Neural progenitor cell (in vitro differentiated cells): ENCODE measurements at places on chromosomes 2 and 18. TPM values are rescaled to one million over a fixed set of nuclear protein-coding genes. Genes with fewer than 3 reads are reported as not detected.

DNA sequence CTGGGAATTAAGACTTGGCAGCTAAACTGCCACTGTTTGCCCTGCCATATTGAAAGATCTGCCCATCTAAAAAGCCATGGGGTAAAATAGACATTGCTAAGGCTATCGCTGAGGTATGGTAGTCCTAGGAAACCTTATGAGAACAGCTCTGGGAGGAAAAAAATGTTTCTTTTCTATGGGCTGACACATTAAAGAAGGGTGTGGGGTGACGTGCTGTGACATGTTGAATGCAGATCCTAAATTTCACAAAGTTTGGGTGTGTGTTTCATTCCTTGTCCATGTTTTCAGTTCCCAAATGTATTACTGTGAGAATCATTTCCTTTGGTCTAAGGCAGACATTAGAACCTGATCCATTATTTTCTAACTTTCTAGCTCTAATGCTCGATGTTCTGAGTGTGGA, 766.4 kb downstream of the BCL11A start:
- no peaks in the 10 kb centered on the region for H3K4me1 ChIP-seq
- DNase-seq = no peak
- H3K4me3 ChIP-seq = no peak overlapping the region
- no peaks in the 10 kb centered on the region for H3K27me3 ChIP-seq

GRCh38 chr2:241003369-241003768, 5.0 kb downstream of the SNED1 start:
- peaks cover 39% of the 10 kb centered on the region for H3K27me3 ChIP-seq
- DNase-seq = no peak
- H3K27ac ChIP-seq = no peak overlapping the region
- no peak overlapping the region for H3K4me3 ChIP-seq
- H3K36me3 ChIP-seq = no peaks in the 10 kb centered on the region
- H3K4me1 ChIP-seq = no peaks in the 10 kb centered on the region

DNA sequence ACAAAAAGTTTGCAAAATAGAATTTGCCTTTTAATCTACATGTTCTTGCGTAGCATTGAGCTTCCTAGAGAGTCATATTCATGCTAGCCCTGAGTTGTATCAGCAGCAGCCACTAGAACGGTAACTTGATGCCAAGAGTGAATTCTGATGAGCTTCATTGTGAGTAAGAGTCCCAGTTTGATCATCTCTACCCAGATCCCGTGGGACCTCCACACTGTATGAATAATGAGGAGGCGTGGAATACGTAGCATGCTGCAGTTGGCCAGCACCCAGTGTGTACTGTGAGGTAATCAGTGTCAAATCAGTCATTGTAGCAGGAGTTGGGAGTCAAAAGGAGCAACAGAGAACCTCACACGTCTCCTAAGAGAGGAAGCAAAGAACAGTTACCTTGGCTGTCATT, 197.9 kb downstream of the NEDD4L start:
- H3K4me1 ChIP-seq = peaks cover 7% of the 10 kb centered on the region
- no peak for DNase-seq
- H3K27ac ChIP-seq = no peak overlapping the region
- no peaks in the 10 kb centered on the region for H3K36me3 ChIP-seq

DNA sequence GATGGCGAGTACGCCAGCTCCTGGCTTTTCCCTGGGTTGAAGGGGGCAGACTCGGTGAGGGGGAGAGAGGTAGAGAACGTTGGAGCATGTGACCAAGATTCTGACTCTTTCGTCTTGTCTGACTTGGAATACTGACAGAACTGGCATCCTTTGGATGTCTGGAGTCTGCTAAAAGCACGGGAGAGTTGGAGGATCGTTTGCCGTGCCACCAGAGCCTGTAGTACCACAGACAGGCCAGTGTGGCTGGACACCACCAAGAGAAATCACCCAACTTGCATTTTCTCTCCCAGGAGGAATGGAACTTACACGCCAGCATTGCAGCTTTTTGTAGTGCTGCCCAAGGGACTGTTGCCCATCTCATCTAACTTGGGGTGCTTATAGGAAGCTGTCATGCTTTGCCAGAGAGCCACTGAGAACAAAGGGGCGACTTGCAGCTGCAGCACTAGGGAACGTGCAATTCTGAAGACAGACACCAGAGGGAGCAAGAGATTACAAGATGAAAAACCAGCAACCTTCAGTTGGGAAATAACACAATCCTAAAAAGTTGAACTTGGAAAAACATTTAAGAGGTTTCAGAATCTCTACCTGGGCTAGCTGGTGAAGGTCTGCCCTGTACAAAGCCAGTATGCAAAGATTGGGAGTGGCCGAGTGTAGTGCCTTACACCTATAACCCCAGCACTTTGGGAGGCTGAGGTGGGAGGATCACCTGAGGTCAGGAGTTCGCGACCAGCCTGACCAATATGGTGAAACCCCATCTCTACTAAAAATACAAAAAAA, 24.1 kb downstream of the PSMG2 start:
- H3K4me3 ChIP-seq = no peak overlapping the region
- no peak overlapping the region for H3K27ac ChIP-seq
- no peaks in the 10 kb centered on the region for H3K4me1 ChIP-seq
- peak; percentile 84 for DNase-seq

GRCh38 chr2:167863377-167863776, 384.0 kb downstream of the STK39 start:
- no peaks in the 10 kb centered on the region for H3K36me3 ChIP-seq
- H3K27ac ChIP-seq = no peak overlapping the region
- no peak for DNase-seq
- H3K4me1 ChIP-seq = peaks cover 24% of the 10 kb centered on the region
- no peak overlapping the region for H3K4me3 ChIP-seq

GRCh38 chr2:12930391-12930790, 213.7 kb downstream of the TRIB2 start:
- H3K27ac ChIP-seq = no peak overlapping the region
- H3K36me3 ChIP-seq = no peaks in the 10 kb centered on the region
- H3K27me3 ChIP-seq = no peaks in the 10 kb centered on the region
- DNase-seq = no peak
- peaks cover 19% of the 10 kb centered on the region for H3K4me1 ChIP-seq

- no peak for DNase-seq
- no peaks in the 10 kb centered on the region for H3K36me3 ChIP-seq
- H3K27me3 ChIP-seq = no peaks in the 10 kb centered on the region
- no peak overlapping the region for H3K4me3 ChIP-seq
These were observed 6.8 kb upstream of the CDH20 start for GRCh38 chr18:61326407-61326806.

- H3K27me3 ChIP-seq = no peaks in the 10 kb centered on the region
- H3K36me3 ChIP-seq = no peaks in the 10 kb centered on the region
- no peak overlapping the region for H3K27ac ChIP-seq
- no peak overlapping the region for H3K4me3 ChIP-seq
These were observed 7.3 kb downstream of the NEMP2 start for GRCh38 chr2:190527214-190527613.

GRCh38 chr18:63774511-63774910, 707 bp upstream of the SERPINB7 start:
- H3K27ac ChIP-seq = no peak overlapping the region
- DNase-seq = no peak
- no peaks in the 10 kb centered on the region for H3K27me3 ChIP-seq
- H3K4me1 ChIP-seq = no peaks in the 10 kb centered on the region
- H3K36me3 ChIP-seq = no peaks in the 10 kb centered on the region

The TRIM54 gene
- 0.12 TPM in 1 of 2 replicates, not detected in the other for total RNA-seq

The RUFY4 gene
- total RNA-seq = not detected in 2 replicates
